Left hindlimb (tissue), 1 donor: ENCODE measurements at places on chromosomes 12 and 14.
A peak's percentile ranks its signal among the peaks of the same experiment; 100 is the strongest.

- DNase-seq, result no peak
These were observed 11.8 kb upstream of the TBK1 start for GRCh38 chr12:64440100-64440499.

DNA sequence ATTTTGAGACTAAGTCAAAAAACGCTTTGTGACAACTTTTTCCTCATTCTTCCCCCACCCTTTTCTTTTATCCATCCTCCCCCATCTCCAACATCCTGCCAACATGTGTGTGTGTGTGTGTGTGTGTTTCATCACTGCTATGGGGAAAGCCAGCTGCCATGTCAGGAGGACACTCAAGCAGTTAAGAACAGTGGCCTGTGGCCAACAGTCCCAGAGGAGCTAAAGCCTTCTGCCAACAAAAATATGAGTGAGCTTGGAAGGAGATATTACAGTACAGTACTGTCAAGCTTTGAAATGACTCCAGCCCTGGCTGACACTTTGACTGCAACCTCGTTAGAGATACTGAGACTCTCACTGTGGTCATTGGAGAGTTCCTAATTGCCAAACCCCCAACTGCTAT, 5.0 kb upstream of the CSRP2 start:
- peak; percentile 62 for DNase-seq

DNA sequence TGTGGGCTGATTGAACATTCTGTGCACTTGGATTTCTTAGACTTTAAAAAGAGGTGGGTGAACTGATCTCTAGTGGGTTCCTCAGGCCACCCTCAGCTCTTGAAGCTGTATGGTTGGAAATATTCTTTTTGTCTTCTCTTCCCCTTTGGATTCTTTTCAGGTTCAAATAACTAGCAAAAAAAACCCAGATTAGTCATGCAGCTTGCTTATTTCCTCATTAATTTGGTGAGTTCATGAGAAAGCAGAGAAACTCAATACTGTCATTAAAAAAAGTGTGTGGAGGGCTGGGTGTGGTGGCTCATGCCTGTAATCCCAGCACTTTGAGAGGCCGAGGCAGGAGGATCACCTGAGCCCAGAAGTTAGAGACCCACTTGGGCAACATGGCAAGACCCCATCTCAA, 183.4 kb downstream of the ESR2 start:
- no peak for DNase-seq

- DNase-seq, result no peak
These were observed 5.6 kb upstream of the LBHD2 start for GRCh38 chr14:103078420-103078749.

DNA sequence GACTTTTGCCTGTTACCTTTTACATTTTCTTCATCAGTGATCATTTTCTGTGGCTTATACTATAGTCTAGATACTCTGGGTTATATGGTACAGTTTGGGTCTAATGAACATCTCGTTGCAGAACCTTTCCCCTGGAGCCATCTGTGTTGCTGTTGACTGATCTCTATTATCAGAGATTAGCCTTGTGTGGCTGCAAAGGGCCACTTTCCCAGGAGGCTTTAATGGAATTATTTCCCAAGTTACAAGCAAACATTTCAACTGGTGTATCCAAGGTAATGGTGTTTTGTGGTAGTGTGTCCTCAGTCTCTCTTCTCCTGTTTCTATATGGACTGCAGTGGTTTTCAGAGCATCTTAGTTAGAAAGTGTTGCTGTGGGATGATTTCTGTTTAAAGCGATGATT, 25.9 kb downstream of the UTP20 start:
- DNase-seq, result no peak

DNA sequence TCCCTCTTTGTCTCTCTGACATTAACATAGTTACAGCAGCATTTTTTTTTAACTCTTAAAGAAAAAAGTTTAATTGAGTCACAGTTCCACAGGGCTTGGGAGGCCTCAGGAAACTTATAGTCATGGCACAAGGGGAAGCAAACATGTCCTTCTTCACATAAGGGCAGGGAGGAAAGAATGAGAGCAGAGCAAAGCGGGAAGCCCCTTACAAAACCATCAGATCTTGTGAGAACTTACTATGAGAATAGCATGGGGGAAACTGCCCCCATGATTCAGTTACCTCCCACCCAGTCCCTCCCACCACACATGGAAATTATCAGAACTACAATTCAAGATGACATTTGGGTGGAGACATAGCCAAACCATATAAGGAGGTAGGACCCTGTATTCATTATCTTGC, 96.2 kb downstream of the PLBD1 start:
- no peak for DNase-seq

- DNase-seq, result peak; percentile 18
These were observed 7.9 kb downstream of the FAIM2 start for GRCh38 chr12:49895773-49896172.
